ENCODE measurements at places on chromosomes 2 and 18.

DNA sequence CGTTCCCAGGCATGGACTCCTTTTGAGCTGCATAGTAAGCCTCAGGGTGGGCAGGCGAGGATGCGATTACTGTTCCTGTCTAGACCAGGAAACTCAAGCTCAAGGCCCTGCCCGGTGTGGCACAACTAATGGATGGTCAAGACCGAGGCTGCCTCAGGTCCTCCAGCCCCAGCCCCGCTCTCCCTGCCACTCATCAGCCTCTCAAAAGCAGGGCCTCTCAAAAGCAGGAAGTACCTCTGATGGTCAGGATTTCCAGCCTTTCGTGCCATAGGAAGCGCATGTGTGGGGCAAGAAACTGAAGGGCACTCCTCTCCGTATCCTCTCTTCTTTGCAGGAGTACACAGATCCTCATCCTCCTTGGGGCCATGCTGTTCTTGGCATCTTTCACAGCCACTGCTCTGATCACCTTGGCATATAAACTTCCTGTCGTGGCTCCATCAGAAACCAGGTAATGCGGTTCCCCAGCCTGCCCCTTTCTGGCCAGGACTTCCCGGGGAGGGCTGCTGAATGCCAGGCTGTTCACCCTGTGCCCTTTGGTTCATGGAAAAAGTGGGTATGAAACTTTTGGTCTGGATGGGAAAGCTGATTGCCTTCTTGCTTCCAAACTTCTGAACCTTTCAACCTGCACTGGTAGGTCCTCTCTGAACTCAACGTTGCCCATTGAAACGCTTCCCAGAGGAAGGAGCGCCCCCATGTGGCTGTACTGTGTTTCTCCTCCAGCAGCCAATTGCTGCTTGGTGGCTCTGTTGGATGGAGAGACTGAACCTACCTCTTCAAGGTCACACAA lies 82.8 kb upstream of the SEC11C start:
- no peak for DNase-seq

DNA sequence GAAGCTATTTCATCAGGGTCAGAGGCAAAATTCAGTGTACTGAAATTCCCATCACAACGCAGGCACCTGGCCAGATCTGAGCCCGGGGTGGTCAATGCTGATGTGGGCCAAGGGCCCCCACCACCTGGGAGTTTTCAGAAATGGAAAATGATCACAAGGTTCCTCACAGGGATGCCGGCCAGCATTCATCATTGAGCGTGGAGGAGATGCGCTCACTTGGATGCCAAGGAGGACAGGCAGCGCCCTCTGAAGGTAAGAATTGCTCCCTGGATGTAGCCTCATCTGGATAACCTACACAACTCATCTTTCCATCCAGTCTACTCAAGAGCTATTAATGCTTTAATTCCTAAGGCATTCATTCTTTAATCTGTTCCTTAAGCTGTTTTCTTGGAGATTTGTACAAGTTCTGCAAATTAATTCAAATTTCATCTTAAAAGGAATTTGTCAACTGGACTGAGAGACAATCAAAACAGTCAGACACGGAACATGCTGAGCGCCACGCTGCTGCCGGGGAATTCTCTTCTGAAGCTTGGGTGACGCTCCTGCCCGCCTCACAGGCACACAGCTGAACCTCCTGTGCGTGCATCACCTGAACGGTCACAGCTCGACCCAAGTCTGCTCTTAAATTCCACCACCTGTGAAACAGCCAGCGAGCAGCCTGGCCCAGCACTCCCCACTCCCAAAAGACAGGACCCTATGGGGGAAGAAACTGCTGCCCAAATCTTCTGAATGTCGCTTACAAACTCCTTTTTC lies 206.7 kb downstream of the HDAC4 start:
- DNase-seq = peak; percentile 51

DNA sequence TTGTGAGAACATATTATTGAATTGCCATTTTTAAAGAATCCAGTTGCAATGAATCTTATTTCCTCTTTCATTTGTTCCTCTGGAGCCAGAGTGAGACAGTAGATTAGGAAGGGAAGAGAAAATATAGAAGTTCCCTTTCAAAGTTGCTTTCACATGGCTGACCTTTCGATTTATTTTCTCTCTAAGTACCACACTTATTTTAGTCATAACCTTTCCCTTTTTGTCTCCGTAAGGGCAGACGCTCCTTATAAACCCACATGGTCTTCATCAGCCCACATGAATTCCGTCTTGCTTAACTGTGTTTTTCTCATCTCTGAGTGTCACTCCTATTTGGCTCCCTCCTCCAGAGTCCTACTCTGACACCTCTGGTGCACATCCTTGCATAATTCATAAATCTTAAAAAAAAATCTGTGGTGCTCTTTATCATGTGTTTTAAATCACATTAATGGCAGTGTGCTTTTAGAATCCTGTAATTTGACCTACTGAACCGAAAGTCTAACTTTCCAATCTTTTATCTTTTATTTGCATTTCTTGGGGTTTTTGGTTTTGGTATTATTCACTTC lies 38.5 kb upstream of the ZNF396 start:
- no peak for DNase-seq

GRCh38 chr2:173513107-173513727 lies 158.5 kb downstream of the CDCA7 start:
- no peak for DNase-seq

DNA sequence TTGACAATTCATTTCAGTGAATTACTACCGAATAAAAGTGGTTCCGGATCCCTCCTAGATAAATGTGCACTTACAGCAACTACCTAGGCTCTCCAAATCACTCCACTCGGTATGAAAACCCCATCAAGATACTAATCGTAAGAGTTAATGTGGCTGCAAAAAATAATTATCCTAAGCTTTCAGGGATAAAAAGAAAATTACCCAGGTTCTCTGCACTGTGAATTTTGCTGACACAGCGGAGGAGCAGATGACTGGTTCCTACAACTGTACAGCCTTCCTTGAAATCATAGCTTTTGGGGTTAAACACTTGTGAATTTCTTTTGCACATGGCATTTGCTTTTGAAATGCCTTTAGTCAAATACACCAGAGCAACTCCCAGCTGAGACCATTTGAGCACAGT lies 104.7 kb downstream of the CD226 start:
- DNase-seq = no peak

DNA sequence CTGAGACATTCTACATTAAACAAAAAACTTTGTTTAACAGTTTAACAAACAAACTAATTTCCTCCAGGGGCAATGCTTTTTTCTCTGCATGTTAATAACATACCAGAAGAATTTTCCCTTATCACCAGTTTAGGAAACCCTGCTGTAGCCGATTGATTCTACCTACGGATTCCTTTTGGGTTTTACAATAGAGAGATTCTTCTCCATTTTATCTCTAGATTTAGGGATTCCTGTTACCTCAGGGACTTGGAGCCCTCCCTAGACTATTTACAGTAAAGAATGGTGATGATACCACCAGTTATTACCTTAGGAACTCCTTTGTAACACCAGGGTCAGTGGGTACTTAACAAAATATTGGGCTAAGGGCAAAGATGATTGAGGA lies 5.3 kb upstream of the ERICH2 start:
- DNase-seq = no peak

DNA sequence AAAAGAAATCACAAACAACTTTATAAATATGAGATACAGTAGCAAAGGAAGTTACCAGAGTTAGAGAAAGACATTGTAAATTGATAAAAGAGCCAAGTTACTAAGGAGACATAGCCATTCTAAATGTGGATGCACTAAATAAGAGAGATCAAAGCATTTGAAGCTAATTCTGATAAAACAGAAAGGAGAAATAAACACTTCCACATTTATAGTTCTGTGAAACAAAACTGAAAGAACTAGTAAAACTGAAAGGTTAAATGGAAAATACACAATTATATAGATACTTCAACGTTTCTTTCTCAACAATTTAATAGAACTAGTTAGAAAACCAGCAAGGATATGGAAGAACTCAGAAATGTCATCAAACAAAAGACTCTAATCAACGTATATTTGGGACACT lies 309.0 kb upstream of the CDH2 start:
- DNase-seq = no peak

DNA sequence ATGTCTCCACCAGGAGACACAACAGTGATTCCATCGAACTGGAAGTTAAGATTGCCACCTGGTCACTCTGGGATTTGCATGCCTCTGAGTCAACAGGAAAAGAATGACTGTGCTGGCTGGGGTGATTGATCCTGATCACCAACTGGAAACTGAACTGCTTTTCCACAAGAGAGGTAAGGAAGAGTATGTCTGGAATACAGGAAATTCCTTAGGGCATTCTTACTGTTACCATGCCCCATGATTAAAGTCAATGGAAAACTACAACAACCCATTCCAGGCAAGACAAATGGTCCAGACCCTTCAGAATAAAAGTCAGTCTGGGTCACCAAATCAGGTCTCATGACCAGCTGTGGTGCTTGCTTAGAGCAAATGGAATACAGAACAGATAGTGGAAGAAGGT lies 12.0 kb upstream of the DDX1 start:
- no peak for DNase-seq

DNA sequence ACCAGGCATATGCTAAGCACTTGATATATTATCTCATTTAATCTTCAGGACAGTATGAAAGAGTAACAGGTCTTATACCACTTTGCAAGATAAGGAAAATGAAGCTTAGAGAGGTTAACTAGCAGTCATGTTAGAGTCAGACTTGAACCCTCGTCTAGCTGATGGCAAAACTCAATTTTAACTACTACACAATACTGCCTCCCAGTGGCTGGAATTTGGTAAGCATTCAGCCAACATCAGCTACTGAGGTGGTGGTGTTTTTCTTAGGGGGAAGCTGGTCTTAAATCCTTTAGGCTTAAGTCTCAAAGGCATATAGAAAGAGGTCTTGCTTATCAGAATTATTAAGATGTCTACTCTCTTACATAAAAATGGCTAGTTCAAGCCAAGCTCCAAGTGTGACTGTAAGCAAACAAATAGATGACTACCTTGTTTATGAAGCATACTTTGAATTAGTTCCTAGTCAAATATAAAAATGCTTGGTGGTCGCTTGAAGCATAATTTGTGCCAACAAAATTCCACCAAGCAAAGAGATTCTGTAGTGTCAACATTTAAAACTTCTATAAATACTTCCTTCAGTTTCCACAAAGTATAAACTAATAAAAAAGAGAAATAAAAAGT lies 325.4 kb upstream of the FIGN start:
- DNase-seq = no peak

DNA sequence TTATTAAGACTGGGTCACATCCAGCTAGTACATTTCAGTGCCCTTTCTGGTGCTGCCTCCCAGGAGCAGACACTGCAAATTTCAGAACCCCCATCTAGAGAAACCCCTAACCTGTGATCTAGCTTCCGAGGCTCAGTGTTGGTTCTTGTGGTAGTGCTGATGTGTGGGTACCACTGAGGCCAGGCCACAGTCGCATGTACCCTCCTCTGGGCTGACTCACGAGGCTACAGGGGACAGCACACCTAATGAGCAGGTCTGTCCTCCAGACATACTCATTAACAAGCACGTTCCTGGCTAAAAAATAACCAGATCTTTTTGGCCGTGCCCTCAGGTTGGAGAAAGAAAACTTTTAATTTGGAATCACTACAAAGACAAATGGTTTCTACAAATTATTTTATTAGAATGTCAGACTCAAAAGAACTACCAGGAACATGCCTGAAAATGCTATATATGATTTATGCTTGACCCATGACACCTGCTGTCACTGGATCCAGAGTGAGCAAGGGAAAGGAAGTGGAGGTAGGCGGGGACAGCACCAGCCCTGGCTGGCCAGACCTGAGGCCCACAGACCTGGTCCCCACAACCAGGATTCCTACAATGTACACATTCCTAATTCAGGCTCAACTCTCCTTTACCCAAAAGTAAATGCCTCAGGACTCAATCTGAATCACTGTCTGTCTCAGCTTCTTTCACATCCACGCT lies 8.5 kb downstream of the CIAO1 start:
- DNase-seq = no peak

- DNase-seq = no peak
Observed at GRCh38 chr2:37357069-37357468, 12.6 kb downstream of the QPCT start.

DNA sequence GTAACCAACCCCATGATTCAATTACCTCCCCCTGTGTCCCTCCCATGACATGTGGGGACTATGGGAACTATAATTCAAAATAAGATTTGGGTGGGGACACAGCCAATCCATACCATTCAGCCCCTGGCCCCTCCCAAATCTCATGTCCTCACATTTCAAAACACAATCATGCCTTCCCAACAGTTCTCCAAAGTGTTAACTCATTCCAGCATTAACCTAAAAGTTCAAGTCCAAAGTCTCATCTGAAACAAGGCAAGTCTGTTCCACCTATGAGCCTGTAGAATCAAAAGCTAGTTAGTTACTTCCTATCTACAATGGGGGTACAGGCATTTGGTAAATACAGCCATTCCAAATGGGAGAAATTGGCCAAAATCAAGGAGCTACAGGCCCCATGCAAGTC lies 32.0 kb upstream of the CCDC141 start:
- DNase-seq = no peak

- DNase-seq = no peak
Observed at GRCh38 chr18:7369006-7369405, 138.1 kb downstream of the LRRC30 start.

- no peak for DNase-seq
Observed at GRCh38 chr2:39484620-39485495, 47.8 kb upstream of the MAP4K3 start.

DNA sequence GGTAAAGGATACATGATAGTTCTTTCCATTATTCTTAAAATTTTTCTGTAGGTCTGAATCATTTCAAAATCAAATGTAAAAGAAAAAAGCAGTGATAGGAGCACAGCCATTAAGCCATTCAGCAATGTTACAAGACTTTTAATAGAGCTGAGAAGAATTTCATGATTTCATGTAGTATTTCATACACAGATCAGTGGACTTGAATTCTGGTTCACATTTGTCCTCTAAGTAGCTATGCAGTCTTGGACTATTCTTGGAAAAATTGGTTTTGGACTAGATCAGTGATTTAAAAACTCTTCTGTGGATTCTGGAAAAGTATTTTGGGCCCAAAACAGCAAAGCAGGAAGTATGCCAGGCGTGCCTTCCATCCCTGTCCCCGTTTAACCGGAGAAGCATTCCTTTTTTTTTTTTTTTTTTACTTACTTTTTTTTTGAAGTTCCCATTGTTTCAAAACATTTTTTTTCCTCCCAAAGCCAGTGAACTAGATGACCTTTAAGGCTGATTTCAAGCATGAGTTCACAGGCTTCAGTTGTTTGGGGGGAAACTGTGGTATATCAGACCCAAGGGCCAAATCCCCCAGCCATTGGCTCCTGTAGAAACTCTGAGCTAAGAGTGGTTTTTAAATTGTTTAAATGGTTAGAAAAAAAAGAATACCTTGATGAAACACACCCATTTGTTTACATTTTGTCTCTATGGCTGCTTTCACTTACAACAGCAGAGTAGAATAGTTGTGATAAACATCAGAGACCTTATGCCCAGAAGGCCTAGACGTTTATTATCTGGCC lies 17.5 kb upstream of the POLI start:
- no peak for DNase-seq

- DNase-seq = no peak
Observed at GRCh38 chr2:96579422-96579821, 42.9 kb downstream of the ARID5A start.

- DNase-seq = no peak
Observed at GRCh38 chr18:995629-996028, 91.0 kb downstream of the ADCYAP1 start.
